Stimulated activated CD4-positive, alpha-beta T cell treated with anti-CD3 and anti-CD28 coated beads, Interleukin-1b, Interleukin-23, amount 100 ng/mL, for 24 hours (primary cell): ENCODE measurements at places on chromosomes 5 and 9.

GRCh38 chr9:126906091-126906490 lies 8.5 kb upstream of the RALGPS1 start:
- DNase-seq, result no peak

- DNase-seq, result no peak
These were observed 158.9 kb upstream of the VCAN start for GRCh38 chr5:83312663-83313062.

GRCh38 chr9:132406554-132407122 lies at the start of gene TTF1:
Gene TTF1, minus strand, starts transcription at chr9:132406840. Its CDS starts 4,019 bp downstream, at chr9:132402821.
- peak; percentile 80 for DNase-seq

- DNase-seq, result no peak
These were observed 7.9 kb upstream of the JADE2 start for GRCh38 chr5:134517553-134517952.

DNA sequence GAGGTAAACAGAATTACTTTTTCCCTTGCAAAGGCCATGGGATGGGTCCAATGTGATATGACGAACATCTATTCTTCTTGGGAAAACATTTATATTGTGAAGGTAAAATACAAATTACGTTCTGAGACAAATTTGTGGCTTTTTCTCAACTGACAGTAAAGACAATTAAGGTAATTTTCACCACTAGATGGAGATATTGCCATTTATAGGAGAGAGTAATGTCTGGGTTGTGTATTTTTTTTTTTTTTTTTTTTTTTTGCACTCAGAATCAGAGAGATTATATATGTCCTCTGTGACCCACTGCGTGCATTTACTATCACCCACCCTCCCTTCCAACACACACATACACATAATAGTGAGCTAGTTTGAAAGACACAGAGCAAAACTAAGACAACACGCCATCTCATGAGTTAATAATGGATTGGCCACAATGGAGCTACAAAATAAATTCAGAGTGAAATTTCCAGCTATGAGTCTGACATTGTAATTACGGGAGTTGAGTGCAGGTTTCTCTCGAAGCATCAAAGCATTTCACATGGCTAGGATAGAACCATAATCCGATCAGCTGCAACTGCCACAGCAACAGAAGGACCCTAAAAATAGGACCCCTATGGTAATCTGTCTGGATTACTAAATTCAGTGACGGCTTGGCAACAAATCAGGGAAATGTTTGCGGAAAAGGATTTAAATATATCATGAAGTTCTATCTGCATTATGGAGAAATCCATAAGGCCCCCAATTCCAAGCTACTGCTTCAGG lies 49.2 kb downstream of the ANXA1 start:
- DNase-seq, result no peak

- DNase-seq, result no peak
These were observed 3.2 kb downstream of the PPARGC1B start for GRCh38 chr5:149733129-149733900.

DNA sequence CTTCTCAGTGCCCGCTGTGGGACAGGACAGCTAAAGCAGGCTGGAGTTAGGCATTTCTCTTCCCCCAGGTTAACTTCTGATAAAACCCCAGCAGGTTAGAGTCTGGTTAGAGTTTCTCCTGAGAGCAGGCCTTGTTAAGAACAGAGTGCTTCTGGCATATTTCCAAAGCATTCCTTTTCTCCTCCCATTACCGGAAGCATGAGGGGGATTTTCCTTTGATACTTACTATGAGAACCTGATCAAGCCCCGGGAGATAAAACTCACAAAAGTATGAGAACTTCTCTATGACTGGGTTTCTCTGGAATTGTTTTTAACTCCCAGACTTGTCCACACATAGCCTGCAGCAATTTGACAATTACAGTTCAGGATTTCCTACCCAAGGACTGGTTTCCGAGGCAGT lies 77.4 kb upstream of the MAST4 start:
- DNase-seq, result no peak

GRCh38 chr5:76303921-76304320 lies 99.2 kb upstream of the IQGAP2 start:
- DNase-seq, result no peak

- no peak for DNase-seq
These were observed 1.3 kb upstream of the ZNF366 start for GRCh38 chr5:72508241-72509170.

DNA sequence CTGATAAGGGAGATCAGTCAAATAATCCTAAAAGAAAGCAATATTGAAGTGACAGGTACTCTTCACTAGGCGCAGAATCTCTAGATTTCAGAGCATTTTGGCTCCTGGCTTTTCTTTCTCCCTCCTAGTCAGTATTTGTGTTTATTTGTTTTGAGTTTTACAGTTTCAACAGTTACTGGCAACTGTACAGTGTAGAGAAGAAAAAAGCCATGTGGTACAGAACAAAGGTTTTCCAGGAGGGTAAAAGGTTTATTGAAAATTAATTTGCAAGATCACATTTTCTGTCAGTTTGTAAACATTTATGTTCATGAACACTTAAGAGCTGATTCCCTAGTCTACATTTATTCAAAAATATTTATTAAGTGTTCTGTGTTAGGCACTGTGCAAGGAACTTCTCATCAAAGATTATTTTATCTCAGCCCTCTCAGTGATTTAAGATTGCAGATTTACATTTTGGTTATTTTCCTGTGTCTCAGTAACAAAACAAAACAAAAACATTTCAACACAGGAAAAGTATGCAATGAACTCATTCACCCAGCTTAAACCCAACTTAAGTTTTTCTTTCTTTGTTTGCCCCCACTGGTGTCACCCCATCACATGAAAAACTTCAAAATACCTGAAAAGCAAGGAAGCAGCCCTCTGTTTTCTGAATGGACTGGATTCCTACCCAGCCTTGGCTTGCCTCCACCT lies 12.9 kb downstream of the MINAR2 start:
- no peak for DNase-seq

GRCh38 chr9:106438928-106439327 lies 424.0 kb upstream of the ZNF462 start:
- no peak for DNase-seq

- no peak for DNase-seq
These were observed 55.3 kb downstream of the JAKMIP2 start for GRCh38 chr5:147727200-147727599.

GRCh38 chr5:126506079-126506478 lies 82.9 kb downstream of the GRAMD2B start:
- DNase-seq, result no peak

GRCh38 chr9:107438211-107439031 lies 51.1 kb downstream of the KLF4 start:
- no peak for DNase-seq

DNA sequence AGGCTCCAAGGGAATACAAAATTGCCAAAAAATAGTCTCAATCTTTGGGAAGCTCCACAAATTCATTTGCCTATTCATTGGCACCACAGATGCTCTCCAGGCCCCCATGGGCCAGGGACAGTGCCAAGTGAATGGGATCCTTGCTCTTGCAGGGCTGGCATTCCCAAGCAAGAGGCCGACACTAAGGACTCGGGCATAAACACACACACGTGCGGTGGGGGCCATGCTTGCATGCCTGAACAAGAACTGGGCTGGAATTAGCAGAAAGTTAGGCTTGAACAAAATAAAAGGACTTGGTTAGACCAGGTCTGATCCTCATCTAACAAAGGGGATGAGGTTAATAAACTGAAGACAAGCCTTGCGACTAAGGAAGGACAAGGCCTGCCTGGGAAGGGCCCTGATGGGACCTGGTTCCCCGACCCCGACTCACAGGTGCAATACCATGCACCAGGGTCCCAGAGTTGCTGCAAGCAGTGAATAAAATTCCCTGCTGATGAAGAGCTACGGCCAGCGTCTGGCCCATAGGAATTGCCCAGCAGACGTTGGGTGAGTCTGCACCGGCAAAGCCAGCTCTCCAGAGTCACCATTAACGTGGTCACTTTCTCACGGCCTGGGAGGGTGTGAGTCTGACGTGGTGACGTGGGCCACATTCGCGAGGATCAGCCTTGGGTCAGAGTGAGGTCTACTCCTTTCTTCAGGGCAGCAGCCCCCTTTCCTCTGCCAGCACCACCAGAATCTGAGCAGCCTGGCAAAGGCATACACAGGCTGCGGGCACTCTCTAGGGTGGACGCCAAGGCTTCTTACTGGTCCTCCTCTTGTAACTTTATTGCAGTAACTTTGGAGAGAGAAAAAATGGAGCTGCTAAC lies 77.4 kb upstream of the FCN1 start:
- no peak for DNase-seq

DNA sequence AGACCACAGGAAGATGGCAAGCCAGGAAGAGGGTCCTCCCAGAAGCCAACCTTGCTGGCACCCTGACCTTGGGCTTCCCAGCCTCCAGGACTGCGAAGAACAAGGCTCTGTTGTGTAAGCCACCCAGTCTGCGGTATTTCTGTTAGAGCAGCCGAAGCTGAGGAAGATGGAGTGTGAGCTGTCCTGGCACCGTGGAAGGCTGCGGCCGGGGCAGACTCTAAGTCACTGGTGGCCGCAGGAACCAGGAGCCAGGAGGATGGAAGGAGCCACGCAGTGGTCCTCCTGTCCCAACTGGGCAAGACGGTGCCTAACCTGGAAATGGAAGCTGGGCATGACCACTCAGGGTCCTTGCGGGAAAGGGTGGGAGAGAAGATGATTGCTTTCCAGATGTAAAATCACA lies 89.1 kb downstream of the ZNF354C start:
- DNase-seq, result no peak

- DNase-seq, result no peak
These were observed 83.4 kb downstream of the MEGF10 start for GRCh38 chr5:127373858-127374491.

- no peak for DNase-seq
These were observed 61.6 kb downstream of the NIPBL start for GRCh38 chr5:36938129-36938528.

- no peak for DNase-seq
These were observed 105.9 kb downstream of the GADD45G start for GRCh38 chr9:89710697-89711096.

GRCh38 chr9:35858458-35858857 lies 11.7 kb downstream of the OR13J1 start:
- DNase-seq, result no peak

DNA sequence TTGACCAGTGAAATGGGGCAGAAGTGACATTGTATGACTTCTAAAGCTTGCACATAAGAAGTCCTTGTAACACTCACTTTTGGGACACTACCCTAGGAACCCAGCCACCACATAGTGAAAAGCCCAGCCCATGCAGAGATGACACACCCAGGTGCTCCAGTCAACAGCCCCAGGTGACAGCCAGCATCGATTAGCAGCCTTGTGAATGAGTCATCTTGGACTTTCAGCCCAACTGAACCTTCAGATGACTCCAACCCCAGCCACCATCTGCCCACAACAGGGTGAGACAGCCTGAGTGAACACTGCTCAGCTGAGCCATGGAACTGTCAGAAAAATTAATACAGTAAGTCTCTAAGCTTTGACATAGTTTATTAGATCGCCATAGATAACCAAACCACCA lies 458.6 kb downstream of the ZSWIM6 start:
- no peak for DNase-seq

- DNase-seq, result no peak
These were observed 88.1 kb downstream of the PCSK1 start for GRCh38 chr5:96344678-96345577.

DNA sequence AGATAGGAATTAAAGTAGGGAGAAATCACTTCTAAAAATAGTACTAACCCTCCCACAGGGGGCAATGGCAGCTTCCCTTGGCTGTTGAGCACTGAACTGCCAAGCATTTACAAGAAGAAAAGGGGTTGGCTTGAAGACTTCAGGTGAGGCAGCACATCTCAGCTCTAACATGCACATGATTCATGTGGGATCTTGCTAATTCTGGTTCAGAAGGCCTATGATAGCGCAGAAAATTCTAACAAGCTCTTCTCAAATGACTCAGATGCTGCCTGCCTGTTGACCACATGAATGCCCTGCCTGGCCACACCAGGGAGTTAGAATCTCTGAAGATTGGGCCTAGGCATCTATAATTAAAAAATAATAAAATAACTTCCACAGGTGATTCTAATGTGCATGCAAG lies 22.6 kb downstream of the CD180 start:
- no peak for DNase-seq

DNA sequence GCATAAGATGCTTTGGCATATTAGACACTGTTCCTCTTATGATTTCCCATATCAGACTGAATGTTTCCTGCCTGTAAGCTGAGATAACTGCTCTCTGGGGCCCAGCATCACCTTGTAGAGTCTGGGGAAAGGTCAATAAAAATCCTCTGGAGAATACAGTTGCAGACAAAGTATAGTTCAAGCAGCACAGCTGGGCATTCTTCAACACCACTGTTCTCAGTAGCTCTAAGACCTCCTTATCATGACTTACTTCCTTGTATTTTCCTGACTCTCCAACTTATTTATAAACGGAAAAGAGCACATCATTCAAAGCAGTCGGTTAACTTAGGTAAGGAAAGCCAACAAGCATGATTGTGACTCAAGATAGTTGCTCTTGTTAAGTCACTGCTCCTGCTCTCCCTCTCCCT lies 208.7 kb upstream of the RASEF start:
- no peak for DNase-seq

GRCh38 chr5:146588331-146589027 lies 72.5 kb upstream of the GPR151 start:
- DNase-seq, result no peak

GRCh38 chr9:81132796-81133195 lies 556.6 kb downstream of the TLE1 start:
- DNase-seq, result no peak

DNA sequence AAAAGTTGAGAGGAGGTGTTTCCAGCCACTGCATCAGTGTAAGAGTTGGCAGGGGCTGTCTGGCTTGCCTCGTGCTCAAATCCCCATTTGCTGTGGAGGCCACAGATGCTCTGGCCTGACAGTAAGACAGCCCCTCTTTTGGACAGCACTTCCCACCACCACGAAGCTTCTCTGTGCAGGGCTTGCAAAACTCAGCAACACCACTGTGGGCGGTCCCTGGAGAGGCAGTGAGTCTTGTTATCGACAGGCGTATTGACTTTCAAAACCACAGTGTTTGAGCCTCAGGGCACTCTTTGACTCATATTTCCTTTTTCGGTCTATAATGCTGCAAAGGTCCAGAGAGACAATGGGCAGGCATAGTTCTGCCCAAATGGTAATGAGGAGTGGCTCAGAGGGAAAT lies 539.5 kb downstream of the EBF1 start:
- DNase-seq, result no peak

DNA sequence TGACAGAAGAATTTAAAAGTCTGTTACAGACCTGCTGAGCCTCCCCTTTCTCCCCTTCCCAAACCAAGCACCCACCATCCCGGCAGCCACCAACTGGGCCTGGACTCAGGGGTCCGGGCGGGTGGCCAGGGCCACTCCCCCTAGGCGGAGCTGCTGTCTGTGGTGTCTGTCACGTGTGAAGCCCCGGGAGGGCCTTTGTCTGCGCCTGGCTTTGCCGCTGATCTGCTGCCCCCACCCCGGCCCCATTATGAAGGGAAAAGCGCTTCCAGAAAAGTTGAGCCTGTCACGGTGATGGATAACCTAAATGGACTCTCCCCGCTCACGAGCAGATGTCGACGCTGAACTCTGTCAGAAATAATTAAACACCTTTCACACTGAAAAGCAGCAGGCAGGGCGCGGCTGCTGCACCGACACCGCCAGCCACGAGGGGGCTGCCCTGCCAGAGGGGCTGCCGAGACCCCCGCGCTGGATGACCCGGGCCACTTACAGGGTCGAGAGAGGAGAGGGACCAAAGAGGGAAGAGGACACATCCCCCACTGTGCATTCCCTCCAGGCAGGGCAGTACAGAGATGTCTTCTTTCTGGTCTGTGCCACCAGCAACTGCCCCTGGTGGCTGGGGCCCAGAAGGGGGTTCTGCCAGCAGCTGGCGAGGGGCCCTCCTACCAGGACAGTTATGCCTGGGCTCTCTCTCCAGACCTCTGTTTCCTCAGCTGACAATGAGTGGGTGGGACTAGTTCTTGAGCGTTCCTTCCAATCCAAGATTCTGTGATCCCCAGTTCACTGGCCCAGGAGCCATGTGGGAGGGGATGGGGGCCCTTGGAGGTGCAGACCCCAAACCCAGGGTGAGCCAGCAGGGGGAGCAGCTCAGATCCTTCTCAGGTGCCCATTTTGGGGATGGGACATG lies 36.0 kb upstream of the BARHL1 start:
- DNase-seq, result no peak
